ENCODE measurements at places on chromosomes 2 and 18.
A peak's percentile ranks its signal among the peaks of the same experiment; 100 is the strongest.

DNA sequence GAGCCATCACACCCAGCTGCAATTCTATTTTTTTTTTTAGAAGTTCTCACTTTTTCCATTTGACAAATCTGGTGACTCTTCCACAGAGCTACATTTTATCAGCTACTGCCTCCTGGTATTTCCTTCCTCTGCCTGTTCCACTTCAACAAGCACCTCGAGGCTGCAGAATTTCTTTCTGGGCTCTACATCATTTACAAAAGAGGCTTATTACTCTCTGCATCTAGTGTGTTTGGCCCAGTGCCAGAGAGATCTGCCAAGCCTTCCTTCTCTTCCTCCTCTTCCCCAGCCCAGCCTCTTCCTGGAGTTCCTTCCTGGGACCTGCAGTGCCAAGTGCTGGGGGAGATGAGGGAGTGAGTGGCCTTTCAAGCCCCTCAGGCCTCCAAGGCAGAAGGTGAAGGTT is 119.6 kb upstream of the ITGA6 start:
- H3K27ac ChIP-seq = peak overlapping the region; percentile 24
- no peak for DNase-seq
- H3K27me3 ChIP-seq = no peaks in the 10 kb centered on the region
- no peak overlapping the region for H3K4me3 ChIP-seq

- peaks cover 4% of the 10 kb centered on the region for H3K4me1 ChIP-seq
- H3K36me3 ChIP-seq = no peaks in the 10 kb centered on the region
- no peak overlapping the region for H3K4me3 ChIP-seq
- H3K27ac ChIP-seq = no peak overlapping the region
Observed at GRCh38 chr2:24815171-24815570, 21.9 kb downstream of the CENPO start.

DNA sequence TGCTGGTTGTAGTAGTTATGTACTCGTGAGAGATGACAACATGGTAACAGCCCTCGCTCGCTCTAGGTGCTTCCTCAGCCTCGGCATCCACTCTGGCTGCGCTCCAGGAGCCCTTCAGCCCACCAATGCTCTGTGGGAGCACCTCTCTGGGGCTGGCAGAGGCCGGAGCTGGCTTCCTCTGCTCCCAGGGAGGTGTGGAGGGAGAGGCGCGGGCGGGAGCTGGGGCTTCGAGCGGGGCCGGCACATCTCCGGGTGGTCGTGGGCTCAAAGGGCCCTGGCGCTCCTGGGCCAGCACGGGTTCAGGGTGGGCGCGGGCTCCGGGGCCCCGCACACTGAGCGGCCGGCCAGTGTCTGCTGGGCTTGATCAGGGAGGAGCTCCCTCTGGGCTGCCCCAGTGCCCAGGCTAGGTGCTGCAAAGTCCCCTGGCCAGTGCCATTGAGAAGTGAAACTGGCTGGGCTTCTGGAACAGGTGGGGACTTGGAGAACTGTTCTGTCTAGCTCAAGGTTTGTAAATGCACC is 1012.1 kb downstream of the CNTNAP5 start:
- H3K36me3 ChIP-seq = no peaks in the 10 kb centered on the region
- H3K27ac ChIP-seq = no peak overlapping the region
- H3K27me3 ChIP-seq = no peaks in the 10 kb centered on the region
- no peak for DNase-seq
- no peak overlapping the region for H3K4me3 ChIP-seq

DNA sequence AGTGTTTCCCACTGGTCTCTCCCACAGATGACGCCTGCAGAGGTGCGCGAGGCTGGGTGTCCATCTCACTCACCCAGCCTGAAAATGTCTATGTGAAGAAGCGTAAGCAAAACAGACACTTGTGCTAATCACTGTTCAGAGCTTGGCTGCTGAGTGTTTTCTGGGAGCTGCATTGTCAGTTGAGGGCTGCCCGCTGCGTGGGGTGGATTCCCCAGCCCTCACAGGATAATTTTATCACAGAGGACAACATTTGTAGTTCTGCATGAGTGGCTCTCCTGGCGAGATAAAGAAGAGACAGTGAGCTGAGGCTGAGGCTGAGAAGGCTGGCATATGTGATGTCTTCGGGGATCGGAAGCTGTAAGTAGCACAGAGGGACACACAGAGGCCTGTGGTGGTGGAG is 16.2 kb upstream of the CAPN13 start:
- no peaks in the 10 kb centered on the region for H3K27me3 ChIP-seq
- H3K4me3 ChIP-seq = no peak overlapping the region
- H3K4me1 ChIP-seq = no peaks in the 10 kb centered on the region
- H3K36me3 ChIP-seq = no peaks in the 10 kb centered on the region
- no peak overlapping the region for H3K27ac ChIP-seq

DNA sequence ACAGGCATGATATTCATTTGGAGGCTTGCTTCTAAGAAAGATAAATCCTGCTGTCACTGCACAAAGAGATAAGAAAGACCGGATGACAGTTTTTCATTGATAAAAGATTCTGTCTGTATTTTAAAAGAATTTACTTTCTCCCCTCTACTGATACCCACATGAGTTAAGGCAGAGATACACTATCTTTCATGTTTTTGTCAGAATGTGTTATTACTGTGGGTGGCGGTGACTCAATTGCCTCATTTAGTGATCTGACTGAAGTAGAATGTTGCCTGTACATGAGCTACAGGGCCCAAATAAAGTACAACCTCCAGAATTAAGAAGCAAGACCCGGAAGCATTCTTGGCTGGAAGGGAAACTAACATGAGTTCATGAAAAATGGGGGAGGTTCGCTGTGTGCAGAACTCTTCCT is 480.0 kb downstream of the SLC4A3 start:
- H3K36me3 ChIP-seq = no peaks in the 10 kb centered on the region
- no peak overlapping the region for H3K27ac ChIP-seq
- no peaks in the 10 kb centered on the region for H3K4me1 ChIP-seq
- H3K4me3 ChIP-seq = no peak overlapping the region
- no peak for DNase-seq

DNA sequence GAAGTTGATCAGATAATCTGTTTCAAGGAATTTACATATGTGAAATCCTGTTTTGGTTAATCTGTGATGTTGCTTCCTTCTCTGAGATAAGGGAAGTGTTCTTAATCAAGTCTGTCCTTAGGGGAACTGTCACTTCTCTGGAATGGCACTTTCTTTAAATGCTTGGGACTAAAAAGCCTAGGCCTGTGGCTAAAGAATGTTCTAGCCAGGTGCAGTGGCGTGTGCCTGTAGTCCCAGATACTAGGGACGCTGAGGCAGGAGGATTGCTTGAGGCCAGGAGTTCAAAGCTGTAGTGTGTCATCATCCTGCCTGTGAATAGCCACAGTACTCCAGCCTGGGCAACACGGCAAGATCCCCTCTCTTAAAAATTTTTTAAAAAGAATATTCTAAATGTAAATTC is 217.6 kb upstream of the SIX3 start:
- H3K4me3 ChIP-seq = no peak overlapping the region
- no peaks in the 10 kb centered on the region for H3K27me3 ChIP-seq
- no peaks in the 10 kb centered on the region for H3K4me1 ChIP-seq
- H3K27ac ChIP-seq = no peak overlapping the region

GRCh38 chr18:79965119-79965902 is 868 bp downstream of the HSBP1L1 start:
- H3K27me3 ChIP-seq = no peaks in the 10 kb centered on the region
- H3K36me3 ChIP-seq = no peaks in the 10 kb centered on the region
- peaks cover 18% of the 10 kb centered on the region for H3K4me1 ChIP-seq
- H3K27ac ChIP-seq = peak overlapping the region; percentile 75

- no peak overlapping the region for H3K4me3 ChIP-seq
- no peaks in the 10 kb centered on the region for H3K36me3 ChIP-seq
- DNase-seq = no peak
- H3K4me1 ChIP-seq = peaks cover 14% of the 10 kb centered on the region
Observed at GRCh38 chr2:165054652-165055051, 99.3 kb upstream of the SLC38A11 start.
